Frontal cortex (tissue), 4 donors: ENCODE measurements at places on chromosomes 4 and X.

GRCh38 chrX:29231800-29232199 lies 644.6 kb downstream of the IL1RAPL1 start:
- no peak for DNase-seq

DNA sequence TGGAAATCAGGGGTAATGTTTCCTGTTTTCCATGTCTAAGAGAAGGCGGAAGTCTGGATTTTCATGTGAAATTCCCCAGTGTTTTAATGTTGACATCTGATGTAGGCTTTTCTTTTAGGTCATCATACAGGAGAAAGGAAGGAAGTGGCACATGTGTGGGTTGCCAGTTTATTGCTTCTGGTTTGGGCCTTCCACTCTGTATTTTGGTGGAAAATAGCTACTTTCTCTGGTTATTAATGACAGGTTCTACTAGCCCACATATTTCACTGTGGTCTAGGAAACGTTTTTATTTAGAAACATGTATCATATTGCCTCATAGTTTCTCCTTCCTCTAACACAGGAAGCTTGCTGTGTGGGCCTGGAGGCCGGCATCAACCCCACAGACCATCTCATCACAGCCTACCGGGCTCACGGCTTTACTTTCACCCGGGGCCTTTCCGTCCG lies 7.2 kb downstream of the PDHA1 start:
- no peak for DNase-seq

DNA sequence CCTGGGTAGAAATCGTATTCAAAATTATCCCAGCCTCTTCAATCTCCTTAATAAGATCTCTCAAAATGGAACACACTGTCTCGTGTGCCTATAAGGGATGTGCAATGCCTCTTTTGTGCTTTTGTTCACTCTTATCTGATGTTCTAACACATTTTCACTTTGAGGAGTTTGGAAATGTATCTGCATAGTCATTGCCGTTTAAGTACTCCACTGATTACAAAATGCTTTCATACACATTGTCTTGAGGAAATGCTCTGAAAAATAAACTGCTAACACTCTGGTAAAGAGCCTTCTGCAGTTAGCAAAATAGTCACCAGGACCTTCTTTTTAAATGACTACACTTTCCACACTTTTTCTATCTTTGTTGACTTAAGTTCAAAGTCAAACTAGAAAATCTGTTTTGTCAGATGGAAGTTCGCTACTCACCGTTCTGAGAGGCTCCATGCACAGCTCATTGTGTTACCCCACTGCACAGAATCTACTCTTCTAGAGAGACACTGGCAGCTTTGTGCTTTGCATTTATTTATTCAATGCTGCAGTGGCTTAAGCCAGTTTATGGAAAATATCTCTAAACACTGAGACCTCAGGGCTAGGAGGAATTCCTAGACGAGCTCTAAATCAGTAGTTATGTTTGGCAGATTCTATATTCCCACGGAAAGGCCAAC lies 159.0 kb downstream of the CHIC2 start:
- no peak for DNase-seq

GRCh38 chr4:100826067-100826466 lies 308.2 kb upstream of the EMCN start:
- no peak for DNase-seq

DNA sequence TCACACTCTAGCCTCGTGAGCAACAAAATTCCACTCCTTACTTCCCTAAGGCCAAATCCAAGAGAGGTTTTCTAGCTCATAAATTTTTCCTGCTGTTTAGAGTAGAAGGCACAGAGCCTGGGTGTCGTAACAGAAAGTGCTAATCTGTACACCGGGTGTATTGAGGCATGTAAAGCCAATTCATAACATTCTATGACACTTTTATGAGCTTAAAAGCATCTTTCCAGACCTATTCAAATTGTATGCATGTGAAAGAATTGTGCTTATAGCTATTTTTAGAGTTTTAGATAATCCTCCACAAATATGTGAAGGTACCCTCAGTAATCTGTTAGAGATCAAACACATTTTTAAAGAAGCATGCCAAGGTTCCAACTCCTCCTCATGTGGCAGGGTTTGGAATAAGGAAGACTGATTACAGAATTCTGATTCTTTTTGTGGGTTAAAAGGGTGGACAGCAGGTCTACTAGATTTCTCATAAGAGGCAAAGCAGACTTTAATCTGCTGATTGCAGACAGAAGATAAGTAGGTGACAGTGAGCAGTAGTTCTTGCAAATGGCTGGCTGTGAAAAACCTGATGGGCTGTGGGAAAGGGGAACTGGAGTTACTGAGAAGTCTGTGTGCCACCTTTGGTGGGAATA lies 25.5 kb upstream of the LRCH2 start:
- no peak for DNase-seq

GRCh38 chrX:25001808-25002660 lies 13.7 kb downstream of the ARX start:
- DNase-seq, result no peak

DNA sequence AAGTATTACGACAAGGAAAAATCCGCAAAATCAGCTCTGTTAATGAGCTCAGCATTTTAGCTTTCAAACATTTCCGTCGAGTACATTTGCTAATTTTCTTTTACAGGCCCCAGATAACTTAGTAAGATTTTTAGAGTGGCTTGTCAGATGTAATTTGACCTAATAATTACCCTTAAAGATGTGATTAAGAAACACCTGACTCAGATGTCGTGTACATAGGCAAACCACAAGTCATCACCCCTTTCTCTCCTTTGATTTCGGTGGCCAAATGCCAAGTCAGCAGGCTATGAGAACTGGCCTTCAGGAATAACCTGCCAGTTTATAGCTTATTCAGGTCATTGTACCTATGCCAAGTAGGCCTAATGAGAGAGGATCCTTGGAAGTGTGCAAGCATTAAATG lies 369.6 kb downstream of the PCDH7 start:
- DNase-seq, result no peak

- DNase-seq, result no peak
Observed at GRCh38 chrX:139388254-139388653, 142.3 kb upstream of the F9 start.

DNA sequence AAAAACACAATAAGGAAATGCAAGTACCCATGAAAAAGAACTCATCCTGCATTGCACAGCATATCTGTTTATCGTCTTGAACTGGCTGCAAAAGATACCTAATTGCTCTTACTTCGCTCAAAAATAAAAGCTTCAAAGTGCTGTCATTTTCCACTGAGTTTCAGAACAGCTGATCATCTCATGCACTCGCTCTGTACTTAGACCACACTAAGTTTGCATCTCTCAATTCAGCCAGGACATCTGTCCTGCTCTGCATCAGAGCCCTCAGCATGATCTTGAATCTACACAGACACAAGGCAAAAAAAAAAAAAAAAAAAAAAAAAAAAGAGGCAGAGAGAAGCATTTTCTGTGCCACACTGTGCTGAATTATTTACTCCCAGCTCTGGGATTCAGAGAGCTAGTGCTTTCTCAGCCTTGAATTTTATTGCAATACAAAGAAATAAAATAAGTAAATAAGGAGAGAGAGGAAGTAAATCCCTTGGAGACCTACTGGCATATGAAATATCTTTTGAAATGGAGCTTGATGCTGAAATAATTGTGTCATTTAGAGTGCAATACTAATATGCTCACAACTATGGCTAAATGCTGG lies 81.3 kb downstream of the PPP1R2C start:
- no peak for DNase-seq

DNA sequence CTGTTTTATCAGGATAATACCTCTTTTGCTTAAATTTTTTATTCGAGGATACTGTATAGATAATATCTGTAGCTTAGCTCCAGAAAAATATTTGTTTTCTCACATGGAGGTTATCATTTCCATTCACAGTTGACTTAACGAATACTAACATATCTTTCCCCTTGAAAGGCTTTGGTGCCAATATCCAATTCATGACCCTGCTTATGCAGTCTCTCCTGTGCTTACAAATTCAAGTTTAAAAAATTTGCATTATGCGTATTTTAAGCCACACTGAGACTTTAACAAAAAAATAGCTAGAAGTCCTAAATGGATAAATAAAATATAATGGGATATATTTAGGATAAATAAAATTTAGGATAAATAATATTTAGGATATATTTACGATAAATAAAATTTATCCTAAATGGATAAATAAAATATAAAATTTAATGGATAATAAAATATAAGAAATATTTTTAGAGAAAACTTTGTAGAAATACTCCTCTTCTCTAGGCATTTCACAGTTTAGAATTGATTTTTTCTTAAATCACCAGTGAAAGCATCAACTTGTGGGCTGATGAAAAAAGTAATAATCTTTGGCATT lies 22.5 kb downstream of the GUCY1B1 start:
- no peak for DNase-seq

DNA sequence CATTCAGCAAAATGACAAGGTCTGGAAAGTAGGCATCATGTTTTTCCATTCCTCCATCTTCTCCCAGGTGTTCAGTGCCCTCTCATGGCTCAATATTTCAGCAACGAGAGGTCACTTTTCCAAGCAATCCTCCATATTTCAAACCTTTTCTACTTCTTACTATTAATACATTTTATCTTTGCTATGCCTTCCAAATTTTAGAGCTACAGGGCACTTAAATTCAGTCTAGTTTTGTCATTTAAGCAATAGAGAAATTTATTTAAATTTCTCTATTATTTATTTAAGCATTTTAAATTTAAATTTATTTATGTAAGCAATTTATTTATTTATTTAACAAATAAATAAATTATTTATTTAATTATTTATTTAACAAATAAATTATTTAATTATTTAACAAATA lies 305.1 kb upstream of the ANXA10 start:
- no peak for DNase-seq

- no peak for DNase-seq
Observed at GRCh38 chr4:10256203-10256602, 139.6 kb upstream of the WDR1 start.

DNA sequence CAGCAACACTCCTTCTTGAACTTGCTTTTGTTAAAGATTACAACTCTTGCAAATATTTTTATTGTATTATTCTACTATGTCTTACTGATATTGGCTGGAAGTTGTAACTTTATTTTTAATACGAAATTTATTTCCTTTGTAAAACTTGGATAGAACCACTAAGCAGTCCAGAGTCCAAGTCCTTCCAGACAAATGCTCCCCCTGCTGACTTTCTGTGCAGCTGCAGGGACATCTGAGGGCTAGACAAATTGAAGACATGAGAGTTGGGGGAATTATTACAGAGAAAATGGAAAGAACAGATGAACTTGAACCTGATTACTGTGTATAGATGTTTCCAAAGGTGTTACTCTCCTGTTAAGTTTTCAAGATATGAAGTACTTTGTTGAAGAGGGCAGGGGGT lies 238.8 kb downstream of the GRIA3 start:
- no peak for DNase-seq

- no peak for DNase-seq
Observed at GRCh38 chr4:184596617-184597185, 52.5 kb downstream of the CASP3 start.

- no peak for DNase-seq
Observed at GRCh38 chr4:144734522-144734921, 88.6 kb downstream of the HHIP start.

DNA sequence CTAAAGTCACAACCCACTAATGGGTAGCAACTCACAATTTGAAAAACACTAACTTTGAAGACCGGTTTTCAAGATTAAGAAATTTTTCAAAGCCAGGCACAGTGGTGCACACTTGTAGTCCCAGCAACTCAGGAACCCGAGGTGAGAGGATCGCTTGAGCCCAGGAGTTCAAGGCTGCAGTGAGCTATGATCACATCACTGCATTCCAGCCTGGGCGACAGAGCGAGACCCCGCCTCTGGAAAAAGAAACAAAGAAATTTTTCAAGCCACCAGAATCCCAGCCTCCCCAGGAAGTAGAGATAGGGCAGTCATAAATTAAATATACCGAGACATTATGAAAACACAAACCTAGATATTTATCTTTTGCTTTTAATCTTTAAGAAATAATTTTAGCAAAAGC lies 13.0 kb downstream of the SMARCA1 start:
- no peak for DNase-seq

GRCh38 chrX:116873671-116874070 lies 410.9 kb upstream of the CT83 start:
- DNase-seq, result no peak

DNA sequence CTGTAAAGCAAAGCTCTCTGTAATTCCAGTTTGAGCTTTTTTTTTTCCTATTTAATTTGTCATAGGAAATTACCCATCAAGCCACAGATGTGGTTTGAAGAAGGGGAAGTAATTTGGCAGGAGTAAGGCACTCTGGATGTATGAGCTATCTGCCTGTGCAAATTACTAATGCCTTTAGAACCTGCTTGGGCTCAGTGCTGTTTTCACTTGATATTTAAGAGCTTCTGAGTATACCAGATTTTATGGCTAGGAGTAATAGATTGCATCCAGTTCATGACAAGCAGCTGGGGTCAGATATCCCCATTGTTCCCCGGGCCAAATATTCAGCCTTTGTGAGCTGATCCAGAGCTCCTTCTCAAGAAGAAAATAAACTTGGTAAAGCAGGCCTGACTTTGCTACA lies 89.1 kb downstream of the DCAF8L2 start:
- DNase-seq, result no peak

GRCh38 chr4:153873741-153874140 lies 84.9 kb upstream of the SFRP2 start:
- DNase-seq, result no peak

GRCh38 chrX:16745659-16746058 lies 26.2 kb downstream of the SYAP1 start:
- DNase-seq, result no peak

DNA sequence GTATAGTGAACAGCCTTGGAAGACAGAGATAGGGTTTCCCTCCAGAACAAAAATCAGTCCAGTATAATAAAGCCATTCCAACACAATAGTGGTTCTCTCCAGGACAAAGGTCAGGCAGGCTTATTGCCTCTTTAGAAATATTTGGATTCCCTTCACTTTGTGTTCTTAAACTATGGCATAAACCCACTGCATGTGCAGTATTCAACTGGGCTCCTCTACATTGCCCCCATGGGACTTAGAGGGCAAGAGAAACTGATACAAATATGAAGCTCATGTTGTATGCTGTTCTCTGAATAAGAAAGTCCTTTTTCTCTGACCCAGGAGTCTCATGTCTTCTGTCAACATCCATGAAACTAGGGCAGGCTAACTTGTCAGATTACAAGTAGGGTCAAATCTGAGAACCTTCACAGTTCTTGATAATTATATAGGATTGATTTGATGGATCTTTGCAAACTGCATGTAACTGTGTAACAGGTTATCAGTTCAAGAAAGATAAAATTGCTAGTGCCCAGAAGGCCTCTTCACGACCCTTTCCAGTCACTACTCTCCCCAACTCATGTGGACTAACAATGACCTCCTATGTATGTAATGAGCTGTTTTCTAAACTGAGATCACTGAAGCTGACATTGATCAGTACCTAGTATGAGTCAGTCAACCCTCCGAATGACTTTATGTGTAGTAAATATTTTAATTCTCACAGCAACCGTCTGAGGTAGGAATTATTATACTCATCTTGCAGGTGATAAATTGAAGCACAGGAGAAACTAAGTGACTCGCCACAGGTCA lies 31.9 kb upstream of the FAM9C start:
- no peak for DNase-seq

- no peak for DNase-seq
Observed at GRCh38 chr4:45183905-45184304, 457.5 kb upstream of the GNPDA2 start.

- no peak for DNase-seq
Observed at GRCh38 chrX:127038065-127038464, 218.5 kb downstream of the PRR32 start.

GRCh38 chrX:85052636-85053343 lies 49.1 kb downstream of the APOOL start:
- no peak for DNase-seq

GRCh38 chrX:40263014-40263560 lies 165.3 kb upstream of the BCOR start:
- DNase-seq, result no peak
